HAP-1 (cell line): ENCODE measurements at places on chromosomes 4 and X.

- no peak for DNase-seq
These were observed 55.3 kb upstream of the SFRP2 start for GRCh38 chr4:153844144-153844543.

- DNase-seq: no peak
These were observed 850 bp upstream of the CXCL3 start for GRCh38 chr4:74039315-74039763.

DNA sequence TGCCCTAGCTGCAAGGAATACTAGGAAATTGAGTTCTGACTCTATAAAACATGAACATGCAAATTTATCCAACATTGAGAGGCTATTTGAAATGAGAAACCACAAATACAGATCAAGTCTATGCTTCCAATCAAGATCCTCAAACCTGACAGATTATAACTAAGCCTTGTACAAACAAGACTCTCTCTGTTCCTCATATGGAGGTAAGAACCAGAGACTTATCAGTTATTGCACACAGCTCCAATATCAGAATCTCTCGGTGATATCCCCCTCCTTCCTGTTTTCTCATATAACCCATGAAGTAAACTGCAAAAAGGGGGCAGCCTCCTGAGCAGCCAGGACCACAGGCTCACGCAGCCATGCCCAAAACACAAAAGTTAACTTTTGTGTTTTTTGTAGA lies 36.5 kb downstream of the FBXW7 start:
- no peak for DNase-seq

DNA sequence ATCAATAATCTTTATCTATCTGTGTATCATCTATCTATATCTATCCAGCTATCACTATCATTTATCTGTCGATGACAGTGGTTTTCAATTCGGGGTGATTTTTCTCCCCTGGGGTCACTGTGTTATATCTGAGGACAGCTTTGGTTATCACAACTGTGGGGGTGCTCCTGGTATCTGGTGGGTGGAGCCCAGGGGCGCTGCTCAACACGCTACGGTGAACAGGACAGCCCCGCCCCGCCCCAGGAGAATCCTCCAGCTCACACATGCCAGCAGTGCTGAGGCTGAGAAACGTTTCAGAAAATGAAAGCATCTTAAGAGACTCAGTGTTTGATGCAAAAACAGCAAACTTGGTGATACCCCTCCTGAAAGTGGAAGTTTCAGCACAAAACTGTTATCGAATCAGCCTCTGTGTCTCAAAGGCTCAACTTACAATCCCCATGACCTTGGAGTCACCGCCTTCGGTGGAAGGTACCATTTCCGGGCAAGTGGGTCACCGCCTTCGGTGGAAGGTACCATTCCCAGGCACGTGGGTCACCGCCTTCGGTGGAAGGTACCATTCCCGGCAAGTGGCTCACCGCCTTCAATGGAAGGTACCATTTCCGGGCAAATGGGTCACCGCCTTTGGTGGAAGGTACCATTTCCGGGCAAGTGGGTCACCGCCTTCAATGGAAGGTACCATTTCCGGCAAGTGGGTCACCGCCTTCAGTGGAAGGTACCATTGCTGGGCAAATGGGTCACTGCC lies 315.3 kb downstream of the DHRSX start:
- DNase-seq: no peak

- DNase-seq: no peak
These were observed 79.6 kb upstream of the GLRA2 start for GRCh38 chrX:14449773-14450172.

GRCh38 chr4:152485726-152486276 lies 50.1 kb downstream of the FBXW7 start:
- DNase-seq: no peak

GRCh38 chr4:4413806-4414205 lies 26.9 kb downstream of the NSG1 start:
- DNase-seq: no peak

GRCh38 chr4:151855747-151856146 lies 94.9 kb upstream of the GATB start:
- no peak for DNase-seq

- no peak for DNase-seq
These were observed 60.9 kb downstream of the ADGRA3 start for GRCh38 chr4:22454955-22455354.

- no peak for DNase-seq
These were observed 367.5 kb upstream of the CTSO start for GRCh38 chr4:156321203-156321602.

GRCh38 chr4:112343330-112344080 lies 46.3 kb downstream of the ALPK1 start:
- DNase-seq: peak; percentile 73

GRCh38 chrX:28398342-28398741 lies 188.9 kb upstream of the IL1RAPL1 start:
- no peak for DNase-seq

- no peak for DNase-seq
These were observed 14.6 kb downstream of the PSAPL1 start for GRCh38 chr4:7419961-7420660.

DNA sequence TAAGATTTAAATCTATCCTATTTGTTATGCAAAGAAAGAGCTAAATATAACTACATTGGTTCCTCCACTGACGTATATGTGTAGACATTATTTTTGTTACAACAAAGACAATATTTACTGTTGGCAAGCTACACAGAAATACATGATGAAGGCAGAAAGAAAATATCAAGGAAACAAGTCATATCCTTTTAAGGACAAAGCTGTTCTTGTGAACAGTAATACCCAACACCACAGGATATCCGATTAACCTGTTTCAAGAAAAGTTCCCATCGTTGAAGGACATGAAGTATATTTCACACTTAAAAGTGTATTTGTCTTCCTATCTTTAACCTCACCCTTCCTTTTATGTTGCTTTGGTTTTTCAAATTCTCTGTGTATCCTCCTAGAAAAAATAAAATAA lies 235.8 kb upstream of the AADAT start:
- no peak for DNase-seq

DNA sequence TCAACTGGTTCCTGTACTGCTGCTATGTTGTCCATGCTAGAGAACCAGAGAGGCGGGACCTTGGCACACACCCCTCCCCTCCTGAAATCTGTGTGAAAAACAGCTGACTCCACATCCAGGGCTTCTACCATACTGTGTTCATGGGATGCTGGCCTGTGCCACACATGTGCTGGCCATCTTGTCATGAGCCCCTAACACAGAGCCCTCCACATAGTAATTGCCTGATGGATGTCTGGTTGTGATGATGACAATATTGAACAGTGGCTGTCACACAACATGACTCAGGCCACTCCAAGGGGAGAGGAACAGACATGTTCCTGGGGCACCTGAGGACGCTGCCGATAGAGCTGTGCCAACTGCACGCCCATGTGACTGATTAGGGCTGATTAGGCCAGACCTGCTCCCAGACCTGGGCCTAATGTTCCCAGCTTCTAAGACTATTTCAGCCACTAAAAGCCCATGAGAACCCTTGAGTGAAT lies 13.1 kb downstream of the SLC25A5 start:
- no peak for DNase-seq

DNA sequence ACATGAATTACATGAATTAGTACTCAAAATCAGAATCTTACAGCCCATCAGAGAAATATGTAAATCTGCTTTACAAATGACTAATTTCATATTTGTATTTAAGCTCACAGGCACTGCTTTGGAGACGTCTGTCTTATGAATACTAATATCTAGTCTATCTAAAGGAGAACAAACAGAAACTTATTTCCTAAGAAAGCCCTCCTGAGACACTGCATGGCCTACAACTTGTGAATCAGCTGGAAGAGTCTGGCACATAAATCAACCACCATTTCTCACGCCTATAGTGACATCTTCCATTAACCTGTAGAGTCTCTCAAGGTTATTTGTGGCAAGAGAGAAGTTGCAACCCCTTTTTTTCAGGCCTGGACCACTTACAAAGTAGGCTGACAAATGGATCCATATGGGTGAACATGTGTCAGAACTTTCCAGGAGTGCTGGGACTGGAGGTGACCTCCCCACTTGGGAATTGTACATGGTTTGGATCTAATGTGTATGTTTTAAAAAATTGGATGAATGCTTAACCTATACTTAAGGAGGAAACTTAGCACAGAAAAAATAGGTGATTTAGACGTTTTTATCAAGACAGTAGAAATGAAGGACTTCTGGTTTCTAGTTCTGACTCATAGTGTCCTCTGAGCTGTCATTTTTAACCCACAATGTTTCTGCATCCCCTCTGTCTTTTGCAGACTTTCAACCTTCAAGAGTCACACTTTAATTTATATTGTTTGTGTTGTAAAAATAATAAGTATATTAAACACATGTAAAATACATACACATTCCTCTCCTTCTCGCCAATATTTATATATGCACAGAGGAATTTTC lies 83.2 kb upstream of the ARHGAP24 start:
- no peak for DNase-seq

DNA sequence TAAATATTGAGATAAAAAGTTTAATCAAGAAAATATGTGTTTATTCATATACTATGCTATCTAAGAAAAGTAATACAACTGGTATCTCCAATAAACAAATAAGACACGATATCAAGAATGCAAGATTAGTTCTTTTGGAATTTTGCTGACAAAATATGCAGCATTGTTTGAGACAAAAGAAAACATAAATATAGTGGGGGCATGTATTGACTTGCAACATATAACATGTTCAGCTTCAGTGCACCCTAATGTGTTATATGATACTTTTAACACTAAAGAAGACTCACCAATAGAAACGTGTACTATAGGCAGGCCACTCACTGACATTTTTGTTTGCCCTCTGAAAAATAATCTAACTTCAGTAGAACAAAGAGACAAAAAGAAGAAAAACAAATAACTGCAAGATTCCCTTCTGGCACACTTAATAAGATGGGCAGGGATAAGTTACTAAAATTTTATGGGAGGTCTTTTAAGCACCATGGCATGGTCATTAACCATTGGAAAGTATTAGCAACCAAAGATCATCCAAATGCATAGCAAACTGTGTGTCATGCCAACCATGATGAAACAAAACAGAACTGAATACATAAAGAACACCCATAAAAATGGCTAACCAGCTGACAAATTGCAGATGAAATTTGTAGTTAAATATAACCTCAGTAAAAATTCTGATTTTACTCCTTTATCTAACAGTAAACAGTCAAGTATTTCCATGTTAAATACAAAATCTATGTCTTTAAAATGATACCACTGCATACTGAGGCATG lies 447.9 kb upstream of the FAM241A start:
- DNase-seq: no peak

DNA sequence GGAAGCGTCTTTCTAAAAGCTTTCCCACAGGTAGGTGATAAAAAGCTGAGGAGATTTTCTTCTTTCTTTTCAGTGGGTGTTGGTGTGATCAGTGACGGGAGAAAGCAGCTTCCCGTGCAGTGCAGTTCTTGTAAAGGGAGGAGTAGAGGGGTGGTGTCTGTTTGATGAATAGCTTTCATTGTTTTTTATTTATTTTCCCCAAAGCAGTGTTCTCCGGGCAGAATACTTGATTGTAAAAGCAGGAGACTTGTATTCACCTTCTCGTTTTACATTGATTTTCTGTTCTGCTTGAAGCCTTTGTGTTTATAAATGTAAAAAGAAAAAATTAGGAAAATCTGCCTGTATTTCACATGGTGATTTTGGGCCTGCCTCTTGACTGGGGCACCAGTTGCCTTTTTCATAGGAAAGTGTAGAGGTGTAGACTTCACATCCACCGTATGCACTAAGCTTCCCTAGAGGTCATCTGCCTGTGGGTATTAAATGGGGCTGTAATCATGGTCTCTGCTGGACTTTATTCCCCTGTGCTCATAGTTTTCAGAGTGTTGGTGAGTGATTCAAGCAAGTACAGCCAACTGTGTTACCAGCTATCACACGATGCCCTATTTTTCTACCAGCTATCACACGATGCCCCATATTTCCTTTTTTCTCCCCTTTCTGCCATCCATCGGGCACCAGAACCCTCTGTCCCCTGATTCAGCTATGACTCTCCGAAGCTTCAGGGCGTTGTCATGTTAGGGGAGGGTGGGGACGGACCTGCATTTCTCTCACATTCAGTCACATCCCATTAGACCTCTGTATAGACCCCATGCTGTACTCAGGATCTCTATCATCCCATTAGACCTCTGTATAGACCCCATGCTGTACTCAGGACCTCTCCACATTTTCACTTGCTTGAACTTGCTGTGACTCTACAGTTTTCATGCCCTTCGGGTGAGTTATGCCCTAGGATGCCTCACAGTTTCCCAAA lies 526.5 kb downstream of the TRIML1 start:
- peak; percentile 41 for DNase-seq

DNA sequence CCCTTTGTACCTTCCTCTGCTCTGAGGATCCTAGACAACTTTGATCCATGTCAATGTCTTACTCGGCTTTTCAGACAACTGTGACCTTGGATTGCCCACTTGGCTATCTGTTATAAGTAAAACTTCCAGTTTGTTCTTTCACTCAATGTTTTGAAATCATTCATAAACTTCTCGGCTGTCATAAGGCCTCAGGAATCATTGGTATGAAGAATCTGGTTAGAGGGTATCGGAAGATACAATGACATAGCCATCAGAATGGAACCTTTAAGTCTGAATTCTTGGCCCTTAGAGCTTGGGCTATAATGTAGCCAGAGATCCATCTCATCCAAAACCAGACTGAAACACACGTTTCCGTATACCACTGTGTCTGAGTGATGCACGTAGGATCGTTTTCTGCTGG lies 59.0 kb upstream of the WDR1 start:
- no peak for DNase-seq

DNA sequence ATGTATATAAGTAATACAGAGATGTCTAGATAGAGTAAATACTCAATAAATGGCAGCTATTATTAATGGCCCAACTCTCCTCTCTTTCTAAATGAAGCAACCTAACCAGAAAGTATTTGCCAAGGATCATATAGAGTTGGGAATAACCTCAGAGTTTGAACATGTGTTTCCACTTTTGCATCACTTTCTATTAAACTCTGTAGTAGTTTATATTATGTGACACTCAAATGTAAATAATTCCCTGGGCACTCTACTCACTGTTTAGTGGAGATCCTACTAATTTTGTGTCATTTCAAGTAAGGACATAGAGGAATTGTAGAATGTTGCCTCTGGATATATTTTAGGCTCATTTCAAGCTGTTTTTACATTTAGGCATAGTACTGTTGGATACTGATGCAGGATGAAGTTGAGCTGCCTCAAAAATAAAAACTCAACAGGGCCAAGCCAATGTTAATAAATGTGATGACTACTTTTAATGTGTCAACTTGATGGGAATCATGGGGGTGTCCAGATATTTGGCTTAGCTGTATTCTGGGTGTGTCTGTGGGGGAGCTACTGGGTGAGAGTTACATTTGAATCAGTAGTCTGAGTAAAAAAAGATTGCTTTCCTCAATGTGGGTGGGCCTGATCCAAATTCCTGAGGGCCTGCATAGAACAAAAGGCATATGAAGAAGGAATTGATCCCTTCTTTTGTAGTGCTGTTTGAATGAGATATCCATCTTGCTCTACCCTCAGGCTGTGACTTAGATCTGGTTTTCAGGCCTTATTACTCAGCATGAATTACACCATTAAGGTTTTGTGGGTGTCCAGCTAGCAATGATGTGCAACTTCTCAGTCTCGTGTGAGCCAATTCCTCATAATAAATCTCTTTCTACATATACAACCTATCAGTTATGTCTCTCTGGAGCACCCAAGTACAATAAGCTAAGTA lies 1368.2 kb downstream of the STIM2 start:
- peak; percentile 77 for DNase-seq
